ENCODE measurements at places on chromosomes 2 and 18. TPM values are rescaled to one million over a fixed set of nuclear protein-coding genes. Genes with fewer than 3 reads are reported as not detected.

Gene PDE11A
- not detected for total RNA-seq

DNA sequence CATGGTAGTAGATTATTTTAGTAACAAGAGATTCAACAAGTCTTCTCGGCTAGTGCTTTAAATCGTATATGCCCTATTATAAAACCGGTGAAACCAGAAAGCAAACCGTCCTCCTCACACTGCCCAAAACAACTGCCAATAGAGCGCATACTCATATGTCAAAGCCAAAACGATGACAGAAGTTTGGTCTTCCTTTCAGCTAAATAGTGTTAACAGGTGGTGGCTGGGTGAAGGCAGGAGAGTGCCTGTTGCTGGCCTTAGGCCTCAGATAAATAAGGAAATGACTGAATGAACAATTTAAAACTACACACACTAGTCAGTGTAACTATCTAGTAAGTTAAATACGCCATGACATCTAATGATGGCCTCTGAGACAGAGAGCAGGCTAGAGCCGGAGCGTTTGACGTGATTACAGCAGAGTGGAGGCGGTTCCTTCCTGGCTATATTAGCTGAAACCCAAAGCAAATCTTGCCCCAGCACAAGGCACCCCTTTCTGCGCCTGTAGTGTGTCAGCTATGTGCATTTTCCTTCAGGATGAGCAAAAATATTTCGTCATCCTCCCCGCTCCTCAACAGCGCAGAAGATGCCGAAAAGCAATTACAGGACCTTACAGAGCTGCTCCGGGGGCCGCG, 1.6 kb downstream of the LONRF2 start:
- no peak for DNase-seq

Gene SCN3A
- total RNA-seq = 0.43 TPM

DNA sequence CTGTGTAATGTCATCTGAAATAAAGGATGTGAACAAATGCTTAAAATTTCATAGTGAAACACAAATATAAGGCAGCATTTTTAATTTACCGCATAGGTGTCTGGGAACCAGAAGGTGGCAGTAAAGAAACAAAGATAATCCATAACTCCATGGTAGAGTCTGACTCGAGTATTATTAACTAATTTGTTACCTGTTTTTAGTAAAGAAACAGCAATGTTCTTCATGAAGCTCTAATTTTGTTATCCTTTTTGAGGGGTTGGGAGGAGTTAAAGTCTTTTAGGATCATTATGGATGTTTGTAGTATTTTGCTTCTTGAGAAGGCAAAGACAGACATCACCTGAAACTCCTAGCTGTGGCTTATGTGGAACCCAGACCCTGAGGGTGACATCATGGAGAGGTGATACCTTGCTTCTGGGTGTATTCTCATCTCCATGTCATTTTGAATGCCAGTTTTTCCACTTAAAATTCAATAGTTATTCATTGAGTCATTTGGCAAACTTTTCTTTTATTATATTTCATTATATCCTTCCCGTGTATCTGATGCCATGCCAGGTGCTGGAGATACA, 286.2 kb upstream of the EPAS1 start:
- no peak for DNase-seq

Gene NEU2
- total RNA-seq = not detected

DNA sequence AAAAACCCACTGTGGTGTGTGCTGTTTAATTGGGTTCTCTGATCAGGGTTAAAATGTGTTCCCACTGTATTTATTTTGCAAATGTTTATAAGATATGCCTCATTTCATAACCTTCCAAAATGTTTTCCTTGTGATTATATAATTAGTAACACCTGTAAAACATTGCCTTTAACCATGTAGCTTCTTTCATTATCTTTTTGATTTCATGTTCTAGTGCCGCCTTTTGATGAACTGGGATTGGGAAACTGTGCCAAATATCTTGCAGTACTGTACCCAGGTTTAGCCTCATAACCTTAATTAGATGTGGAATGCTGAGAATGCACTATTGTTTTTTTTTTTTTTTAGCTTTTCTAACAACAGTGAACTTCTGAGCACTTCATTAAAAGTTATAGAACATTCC, 96.9 kb downstream of the TANC1 start:
- DNase-seq = no peak

Gene TSPYL6
- not detected for total RNA-seq
